ENCODE measurements at places on chromosomes 4 and X.

- DNase-seq: no peak
These were observed 249.6 kb downstream of the CAMK2D start for GRCh38 chr4:113511944-113512343.

- no peak for DNase-seq
These were observed 91.8 kb upstream of the HPRT1 start for GRCh38 chrX:134368126-134368525.

GRCh38 chr4:85587952-85588351 is 113.0 kb downstream of the ARHGAP24 start:
- no peak for DNase-seq

DNA sequence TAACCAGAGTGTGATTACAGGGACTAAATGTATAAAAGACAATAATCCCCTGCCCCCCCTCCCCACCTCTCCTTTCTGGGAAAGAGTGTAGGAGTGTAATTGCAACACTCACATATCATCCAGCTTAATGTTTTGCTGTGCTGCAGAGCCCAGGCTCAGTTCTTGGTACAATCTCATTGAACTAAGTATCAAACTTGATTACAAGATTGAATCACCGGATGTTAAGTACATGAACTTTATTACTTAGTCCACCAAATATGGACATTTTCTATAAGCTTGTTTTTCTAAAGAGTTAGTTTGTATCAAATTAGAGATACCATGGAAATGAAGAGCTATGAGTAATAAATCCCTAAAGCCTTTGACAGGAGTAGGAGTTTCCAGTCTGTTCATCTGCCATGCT is 559.1 kb downstream of the ZNF674 start:
- no peak for DNase-seq

- no peak for DNase-seq
These were observed 616.2 kb upstream of the GRIA3 start for GRCh38 chrX:122567911-122568310.

DNA sequence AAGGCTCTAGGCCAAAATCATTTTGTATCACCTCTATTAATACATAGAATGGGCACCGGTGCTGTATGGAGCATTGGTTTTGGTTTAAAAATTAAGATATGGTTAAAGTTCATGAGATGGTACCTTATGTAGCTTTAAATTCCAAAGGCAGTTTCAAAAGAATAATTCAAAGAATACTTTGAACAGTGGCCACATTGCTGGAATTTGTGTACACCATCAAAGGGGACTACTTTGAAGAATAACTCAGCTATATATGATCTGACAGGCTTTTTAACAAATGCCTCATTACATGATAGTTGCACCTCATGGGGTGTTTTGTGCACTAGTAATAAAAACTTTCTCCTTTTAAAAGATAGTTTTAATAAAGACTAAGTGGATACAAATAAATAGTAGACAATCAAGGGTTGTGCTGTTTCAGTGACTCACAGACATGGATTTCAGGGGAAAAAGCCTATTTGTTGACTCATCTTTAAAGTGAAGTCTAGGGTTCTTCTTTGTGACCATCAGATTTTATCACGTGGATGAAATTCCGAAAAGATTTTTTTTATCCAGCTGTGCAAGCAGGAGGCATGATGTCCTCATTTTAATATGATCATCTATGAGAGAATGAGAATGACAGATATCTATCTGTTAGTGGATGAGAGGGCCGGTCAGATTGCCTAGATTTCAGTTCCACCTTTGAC is 12.8 kb downstream of the MTM1 start:
- peak; percentile 3 for DNase-seq

GRCh38 chr4:16897991-16898827 is at the start of gene LDB2:
TSS of gene LDB2 (minus strand) at chr4:16898645.
- DNase-seq: peak; percentile 30

Measured in urothelium cell line (cell line).